Stimulated activated naive CD4-positive, alpha-beta T cell treated with Interleukin-2 at 50 U/mL for 16 hours (primary cell): ENCODE measurements at places on chromosomes 1 and 21.

GRCh38 chr1:175097361-175097760, 29.7 kb downstream of the TNN start:
- no peak for DNase-seq

- no peak for DNase-seq
Measured at GRCh38 chr1:201610858-201611257, 71.9 kb downstream of the NAV1 start.

DNA sequence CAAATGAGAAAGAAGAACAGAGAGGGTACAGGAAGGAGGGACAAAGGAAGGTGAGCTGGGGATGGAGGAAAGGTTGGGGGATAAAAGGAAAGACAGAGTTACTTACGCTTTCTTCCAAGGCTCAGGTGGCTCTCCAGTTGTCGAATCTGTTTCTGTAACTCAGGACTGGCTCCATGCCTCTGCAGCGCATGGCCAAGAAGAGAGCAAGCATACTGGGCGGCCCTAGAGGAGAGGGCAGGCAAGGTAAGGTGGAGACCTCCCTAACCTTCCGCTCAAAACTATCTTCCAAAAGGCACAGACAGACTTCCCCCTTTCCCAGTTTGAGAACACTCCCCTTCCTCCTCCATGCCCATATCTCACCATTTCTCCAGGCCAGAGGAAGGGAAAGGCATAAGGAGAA, 922 bp downstream of the PEX11B start:
- no peak for DNase-seq

DNA sequence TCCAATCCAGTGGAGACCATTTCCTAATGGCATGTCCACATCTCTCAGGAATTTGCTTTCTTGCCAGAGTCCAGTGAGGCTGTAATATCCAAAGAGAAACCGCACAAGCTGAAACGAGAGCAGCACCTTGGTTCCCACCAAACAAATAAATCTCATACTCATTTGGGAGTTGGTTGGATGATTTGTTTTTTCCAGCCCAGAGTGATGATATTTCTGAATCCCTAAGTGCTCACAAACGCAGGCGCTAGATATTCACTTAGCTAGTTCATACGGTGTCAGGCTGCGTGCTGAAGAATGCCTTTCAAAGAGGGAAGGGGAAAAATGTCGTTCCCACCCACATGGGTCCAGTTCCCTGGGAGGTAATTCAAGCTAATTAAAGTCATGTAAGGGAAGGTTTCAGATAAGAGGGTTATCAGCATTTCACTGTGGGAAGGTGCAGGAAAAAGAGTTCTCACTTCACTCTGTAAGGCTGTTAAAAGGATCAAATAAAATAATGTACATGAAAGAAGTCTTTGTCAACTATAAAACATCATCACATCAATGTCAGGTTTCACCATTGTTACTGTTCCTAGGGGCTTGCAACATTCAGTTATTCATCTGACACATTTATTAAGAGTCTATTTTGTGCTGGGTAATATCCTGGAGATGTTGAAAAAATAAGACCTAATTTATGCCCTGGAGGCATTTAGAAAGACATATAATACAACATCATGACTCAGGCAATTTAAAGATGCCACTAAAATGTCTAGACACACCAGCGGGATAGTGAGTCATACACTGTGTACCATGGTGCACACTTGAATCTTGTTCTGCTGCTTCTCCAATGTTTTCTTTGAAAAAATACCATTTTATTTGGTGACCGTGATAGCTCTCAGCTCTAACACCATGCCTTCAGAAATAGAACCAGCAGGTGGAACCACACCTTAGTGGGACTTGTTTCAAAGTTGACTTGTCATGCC, 19.3 kb downstream of the DPT start:
- no peak for DNase-seq

- no peak for DNase-seq
Measured at GRCh38 chr1:10444248-10444647, 5.6 kb upstream of the CORT start.
